Naive thymus-derived CD4-positive, alpha-beta T cell (primary cell): ENCODE measurements at places on chromosomes 7 and 10. TPM values are rescaled to one million over a fixed set of nuclear protein-coding genes. Genes with fewer than 3 reads are reported as not detected.

Gene RFC2
- total RNA-seq, result 15.2 TPM

- DNase-seq, result peak; percentile 20
These were observed 15.4 kb downstream of the GPNMB start for GRCh38 chr7:23261843-23262452.

DNA sequence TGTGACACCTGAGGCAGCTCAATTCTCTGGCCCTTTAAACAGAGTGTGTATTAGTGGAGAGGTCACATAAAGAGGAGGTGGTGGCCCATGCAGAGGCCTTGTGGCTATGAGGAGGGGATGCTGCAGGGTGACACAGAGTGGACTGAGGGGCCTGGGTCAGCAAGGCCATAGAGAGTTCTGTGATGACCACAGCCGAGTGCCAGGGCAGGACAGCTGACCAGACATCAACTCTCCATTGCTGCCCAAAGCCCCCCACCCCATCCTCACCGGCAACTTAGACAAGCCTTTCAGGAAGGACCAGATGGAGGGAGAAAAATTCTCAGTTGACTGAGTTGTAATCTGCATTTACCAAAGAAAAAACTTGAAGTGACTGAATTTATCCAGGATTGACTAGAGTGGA is 378.1 kb downstream of the RPS24 start:
- DNase-seq, result no peak

DNA sequence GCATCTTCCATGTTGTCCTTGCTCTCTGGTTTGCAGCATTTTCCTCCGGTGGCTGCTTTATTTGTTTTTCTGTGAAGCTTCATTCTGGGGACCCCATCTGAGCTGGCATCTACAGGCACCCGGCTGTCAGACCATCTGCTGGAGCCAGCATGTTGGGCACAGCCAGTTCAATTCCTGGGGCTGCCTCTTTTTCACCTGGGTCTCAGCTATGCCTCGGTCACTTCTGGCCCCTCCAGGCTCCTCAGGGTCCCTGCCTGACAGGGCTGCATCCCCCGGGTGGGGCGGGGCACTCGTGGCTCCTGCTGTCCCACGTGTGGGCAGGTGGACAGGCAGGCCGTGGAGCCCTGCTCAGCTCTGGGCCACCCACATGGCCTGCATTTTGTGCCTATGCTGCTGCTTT is 8.1 kb downstream of the SCART1 start:
- DNase-seq, result no peak

- DNase-seq, result no peak
These were observed 523.2 kb downstream of the GATA3 start for GRCh38 chr10:8577686-8578085.

GRCh38 chr7:84712374-84713121 is 474.3 kb downstream of the SEMA3D start:
- DNase-seq, result no peak

DNA sequence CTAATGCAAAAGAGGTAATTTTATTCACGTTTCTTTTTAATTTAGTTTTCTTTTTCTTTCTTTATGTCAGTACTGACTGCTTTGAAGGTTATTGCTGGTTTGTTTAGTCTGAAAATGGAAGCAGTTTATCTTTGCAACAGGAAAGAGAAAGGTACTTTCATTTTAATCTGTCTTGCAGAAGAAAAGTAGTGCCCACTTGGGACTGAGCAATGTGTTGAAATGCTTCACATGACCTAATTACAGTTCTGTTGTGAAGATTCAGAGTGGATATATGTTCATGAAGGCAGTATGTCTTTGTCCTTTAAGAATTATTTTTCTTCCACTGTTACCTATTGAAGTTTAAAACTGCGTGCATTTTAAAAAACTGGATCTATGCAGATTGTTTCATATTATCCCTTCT is 80.1 kb downstream of the ANKIB1 start:
- no peak for DNase-seq

Gene CPEB3
- 2.2 TPM for total RNA-seq

DNA sequence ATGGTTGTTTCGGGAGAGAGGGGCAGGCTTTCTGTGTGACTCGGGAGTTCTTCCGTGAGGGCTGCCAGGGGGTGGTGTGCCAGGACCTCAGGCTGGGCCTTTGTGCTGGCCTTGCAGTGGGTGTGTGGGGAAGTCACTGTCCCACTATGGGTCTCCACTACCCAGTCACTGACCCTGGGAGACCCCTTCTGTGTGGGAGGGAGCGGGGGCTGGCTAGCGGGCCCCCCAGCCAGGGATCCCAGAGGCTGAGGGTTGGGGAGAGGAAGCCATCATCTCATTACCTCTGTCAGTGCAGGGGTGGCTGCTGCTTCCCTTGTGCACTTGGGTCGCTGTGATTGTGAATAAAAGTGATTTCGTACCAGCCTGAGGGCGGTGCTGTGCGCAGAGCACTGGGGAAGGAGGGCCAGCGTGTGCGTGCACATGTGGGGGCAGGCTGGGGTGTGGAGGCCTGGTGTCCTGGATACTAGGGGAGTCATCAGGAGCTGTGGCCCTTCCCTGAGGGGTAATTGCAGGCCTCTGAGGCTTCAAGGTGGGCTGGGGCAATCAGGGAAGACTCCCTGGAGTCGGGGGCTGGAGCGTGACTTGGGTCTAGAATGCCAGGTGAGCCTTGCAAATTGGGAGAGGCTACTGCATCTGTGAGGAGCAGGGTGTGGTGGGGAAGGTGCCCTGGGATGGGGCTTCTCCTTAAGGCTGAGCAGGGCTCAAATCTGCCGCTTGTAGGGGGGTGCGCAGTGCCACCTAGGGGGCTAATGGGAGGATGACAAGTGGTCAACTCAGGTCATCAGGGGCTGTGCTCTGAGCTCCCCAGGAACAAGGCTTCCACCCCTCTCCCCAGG is 98.9 kb downstream of the NEURL1 start:
- DNase-seq, result no peak

Gene C10orf53
- total RNA-seq, result not detected in 2 replicates

GRCh38 chr7:46174196-46174580 is 253.1 kb upstream of the IGFBP3 start:
- DNase-seq, result no peak

GRCh38 chr10:114207349-114207748 is 28.2 kb downstream of the TDRD1 start:
- DNase-seq, result no peak

GRCh38 chr7:115827305-115828045 is 203.1 kb downstream of the TFEC start:
- no peak for DNase-seq

Gene GIMAP1
- 124 TPM for total RNA-seq

Gene ASIC3
- total RNA-seq, result 13.7 TPM

DNA sequence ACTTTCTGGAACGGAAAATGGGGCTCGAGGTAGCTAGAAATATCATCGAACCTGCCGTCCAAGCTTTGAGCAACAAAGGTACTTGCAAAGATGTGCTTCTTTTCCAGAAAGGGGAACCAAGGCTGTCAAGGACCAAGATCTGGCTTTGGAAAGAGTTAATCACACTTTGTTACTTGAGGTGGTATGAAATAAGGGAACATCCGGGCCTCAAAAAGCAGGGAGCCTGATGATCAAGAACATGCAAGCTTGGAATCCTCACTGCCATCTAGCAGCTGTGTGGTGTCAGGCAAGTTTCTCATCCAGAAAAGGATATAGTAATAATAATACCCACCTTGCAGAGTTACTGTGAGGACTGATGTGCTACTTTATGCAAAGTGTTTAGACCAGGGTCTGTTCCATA is 329.5 kb downstream of the GRID1 start:
- no peak for DNase-seq

Gene DOCK1
- 0.11 TPM for total RNA-seq

Gene EVX1
- total RNA-seq, result 0.11 TPM

Gene CHST15
- 0.41 and 0.81 TPM in 2 replicates for total RNA-seq

DNA sequence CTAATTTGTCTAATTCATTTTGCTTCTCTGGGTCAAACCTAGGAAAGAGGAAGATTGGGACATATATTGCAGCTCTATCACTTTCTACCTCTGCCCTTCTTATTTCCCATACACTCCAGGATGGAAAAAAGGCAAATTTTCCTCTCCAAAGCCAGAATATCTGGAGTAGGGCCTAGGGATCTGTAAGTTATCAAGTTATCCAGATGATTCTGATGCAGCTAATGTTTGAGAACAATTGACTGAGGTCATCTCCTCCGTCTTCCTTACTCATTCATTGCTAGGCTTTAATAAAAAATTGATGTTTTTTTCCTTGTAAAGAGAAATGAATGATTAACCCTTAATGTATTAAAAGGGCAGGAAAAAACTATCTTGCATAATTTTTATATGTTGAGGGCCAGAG is 211.9 kb upstream of the GLI3 start:
- no peak for DNase-seq

GRCh38 chr7:72316148-72316547 is 96.0 kb downstream of the CALN1 start:
- no peak for DNase-seq

Gene AKR1D1
- not detected for total RNA-seq

Gene GDF2
- total RNA-seq, result not detected

DNA sequence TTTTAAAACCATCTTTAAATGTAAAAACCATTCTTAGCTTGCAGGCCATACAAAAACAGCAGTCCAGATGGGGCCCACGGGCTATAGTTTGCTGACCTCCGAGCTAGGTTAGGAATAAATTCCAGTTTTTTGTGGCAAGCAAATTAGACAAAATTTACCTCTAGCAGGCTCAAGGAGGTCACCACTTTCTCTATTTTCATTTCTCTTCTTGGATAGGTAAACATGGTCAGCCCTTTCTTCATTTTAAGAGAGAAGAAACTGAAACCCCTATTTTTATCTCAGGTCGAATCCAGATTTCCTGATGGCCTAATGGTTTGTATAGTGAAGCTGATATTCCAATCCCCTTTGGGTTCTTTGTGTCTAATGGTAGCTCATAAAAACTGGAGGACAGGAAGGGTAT is 10.7 kb downstream of the IKZF5 start:
- DNase-seq, result no peak
